Stimulated activated CD8-positive, alpha-beta memory T cell treated with anti-CD3 and anti-CD28 coated beads, Interleukin-7, amount 100 ng/mL, for 4 hours (primary cell): ENCODE measurements at places on chromosomes 3 and 15.

- DNase-seq, result peak; percentile 33
Observed at GRCh38 chr3:155870945-155871745, 695 bp downstream of the GMPS start.

DNA sequence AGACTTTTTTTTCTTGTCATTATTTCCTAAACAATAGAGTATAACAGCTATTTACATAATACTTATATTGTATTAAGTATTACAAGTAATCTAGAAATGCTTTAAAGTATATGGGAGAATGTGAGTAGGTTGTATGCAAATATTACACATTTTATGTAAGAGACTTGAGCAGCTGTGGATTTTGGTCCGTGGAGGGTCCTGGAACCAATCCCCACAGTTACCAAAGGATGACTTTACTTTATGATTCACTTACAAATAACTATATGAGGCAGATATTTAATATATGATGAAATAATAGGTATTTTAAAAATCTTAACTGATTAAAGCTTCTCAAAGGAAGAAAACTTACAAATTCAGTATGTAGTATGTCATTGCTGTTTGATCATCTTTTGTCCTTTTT, 56.3 kb downstream of the PPP2R3A start:
- no peak for DNase-seq

- no peak for DNase-seq
Observed at GRCh38 chr15:53462651-53463050, 296.8 kb downstream of the WDR72 start.

- no peak for DNase-seq
Observed at GRCh38 chr3:60434950-60435349, 816.3 kb downstream of the FHIT start.

DNA sequence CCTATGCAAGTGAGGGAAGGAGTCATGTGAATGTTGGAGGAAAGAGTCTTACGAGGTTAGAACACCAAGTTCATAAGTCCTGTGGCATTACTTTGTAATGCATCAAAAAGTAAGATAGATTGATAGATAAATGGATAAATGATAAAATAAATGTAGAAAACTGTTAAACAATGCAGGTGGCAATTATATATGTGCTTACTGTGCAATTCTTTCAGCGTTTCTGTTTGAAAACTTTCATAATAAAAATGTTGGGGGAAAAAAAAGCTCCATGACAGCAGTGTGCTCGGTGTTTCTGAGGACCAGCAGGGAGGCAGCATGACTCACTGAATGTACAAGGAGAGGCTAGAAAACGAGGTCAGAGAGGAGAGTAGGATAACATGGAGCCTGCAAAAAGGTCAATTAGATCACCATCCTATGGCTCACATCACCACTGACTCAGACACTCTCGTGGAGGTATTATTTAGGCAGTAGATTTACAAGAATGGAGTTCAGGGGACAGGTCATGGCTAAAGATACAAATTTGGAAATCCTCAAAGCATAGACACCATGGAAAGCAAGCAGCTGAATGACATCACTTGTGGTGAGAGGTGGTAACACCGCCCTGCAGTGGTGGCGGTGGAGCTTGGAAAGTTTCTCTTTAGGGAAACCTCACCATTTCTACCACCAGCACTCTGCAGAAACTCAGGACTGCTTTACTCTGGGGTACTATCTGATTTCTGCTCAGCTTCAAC, 219.8 kb downstream of the CTNNB1 start:
- peak; percentile 6 for DNase-seq

- DNase-seq, result no peak
Observed at GRCh38 chr3:23068016-23068728, 135.0 kb upstream of the UBE2E2 start.

GRCh38 chr3:79032686-79033318, 735.0 kb downstream of the ROBO1 start:
- no peak for DNase-seq

- DNase-seq, result no peak
Observed at GRCh38 chr3:48553361-48553760, 3.2 kb downstream of the PFKFB4 start.

- no peak for DNase-seq
Observed at GRCh38 chr3:193773266-193774220, 180.5 kb downstream of the OPA1 start.

- DNase-seq, result no peak
Observed at GRCh38 chr15:71679793-71680353, 130.5 kb upstream of the NR2E3 start.

DNA sequence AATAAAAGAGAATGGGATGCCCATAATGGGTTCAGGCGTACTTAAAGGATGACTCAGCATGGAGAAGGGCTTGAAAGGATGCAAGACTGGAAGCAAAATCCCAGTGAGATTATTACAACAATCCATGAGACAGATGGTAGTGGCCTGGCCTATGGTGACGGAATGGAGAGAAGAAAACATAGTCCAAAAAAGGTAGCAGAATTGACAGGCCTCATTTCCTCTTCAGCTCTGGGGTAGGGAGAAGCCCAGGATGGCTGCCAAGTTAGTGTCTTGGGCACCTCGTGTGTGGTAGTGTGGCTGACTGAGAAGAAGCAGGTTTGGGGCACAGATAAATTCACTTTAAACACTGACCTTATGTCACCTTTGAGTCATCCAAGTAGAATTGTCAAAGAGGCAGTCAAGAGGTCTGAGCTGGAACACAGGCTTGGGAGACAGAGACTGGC, 18.1 kb downstream of the MB21D2 start:
- no peak for DNase-seq

DNA sequence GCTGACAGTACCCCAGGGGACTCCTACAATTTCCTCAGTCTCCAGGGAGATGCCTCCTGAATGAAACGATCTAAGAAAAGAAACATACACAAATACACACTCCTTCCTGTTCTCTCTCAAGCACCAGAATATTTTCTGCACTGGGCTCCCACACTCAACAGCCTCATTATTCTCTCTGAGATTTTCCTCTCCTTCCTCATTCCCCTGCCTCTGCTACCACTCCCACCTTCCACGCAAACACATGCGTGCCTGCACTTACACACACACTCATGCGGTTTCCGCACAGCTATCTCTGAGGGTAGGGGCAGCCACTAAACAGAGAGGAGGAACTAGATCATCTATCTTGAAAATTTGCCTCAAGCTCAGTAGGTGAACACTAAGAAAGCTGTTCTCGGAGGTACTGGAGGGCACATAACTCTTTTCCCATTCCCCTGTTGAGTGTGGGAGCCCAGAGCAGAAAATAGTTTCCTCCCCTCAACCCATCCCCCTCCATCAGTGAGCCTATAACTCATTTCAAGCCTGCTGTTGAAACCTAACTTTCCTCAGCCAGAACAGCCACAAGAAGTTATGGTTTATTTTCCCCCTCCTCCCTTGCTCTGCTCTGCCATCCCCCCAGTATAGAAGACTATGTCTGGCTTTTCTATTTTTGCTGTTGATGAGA, 30.5 kb upstream of the TIPARP start:
- DNase-seq, result peak; percentile 20

DNA sequence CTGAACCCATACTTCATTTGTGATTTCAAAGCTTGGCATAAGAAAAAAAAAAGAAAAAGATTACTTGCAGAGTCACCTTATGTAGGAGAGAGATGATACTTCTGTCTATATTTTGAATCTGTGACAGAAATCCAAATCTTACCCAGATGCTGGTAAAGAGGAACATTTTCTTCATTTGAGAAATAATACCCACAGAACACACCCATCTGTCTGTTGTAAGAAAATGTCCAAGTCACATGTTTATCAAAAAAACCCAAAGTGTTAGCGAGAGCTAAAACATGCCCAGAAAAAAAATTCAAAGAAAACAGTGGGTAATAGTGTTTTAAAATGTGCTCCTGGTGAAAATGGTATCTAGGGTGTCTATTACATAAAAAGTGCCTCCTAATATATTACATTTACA, 18.0 kb upstream of the RAP2B start:
- no peak for DNase-seq
